ENCODE measurements at places on chromosomes 3 and 15. TPM values are rescaled to one million over a fixed set of nuclear protein-coding genes. Genes with fewer than 3 reads are reported as not detected.

The WHAMM gene
- 6.6 TPM for polyA plus RNA-seq

The EBLN2 gene
- 0.76 TPM for polyA plus RNA-seq

The GPR27 gene
- polyA plus RNA-seq = 1.8 TPM

The CD80 gene
- polyA plus RNA-seq = 0.91 TPM
